Calu3 (cell line): ENCODE measurements at places on chromosomes 2 and 18.

DNA sequence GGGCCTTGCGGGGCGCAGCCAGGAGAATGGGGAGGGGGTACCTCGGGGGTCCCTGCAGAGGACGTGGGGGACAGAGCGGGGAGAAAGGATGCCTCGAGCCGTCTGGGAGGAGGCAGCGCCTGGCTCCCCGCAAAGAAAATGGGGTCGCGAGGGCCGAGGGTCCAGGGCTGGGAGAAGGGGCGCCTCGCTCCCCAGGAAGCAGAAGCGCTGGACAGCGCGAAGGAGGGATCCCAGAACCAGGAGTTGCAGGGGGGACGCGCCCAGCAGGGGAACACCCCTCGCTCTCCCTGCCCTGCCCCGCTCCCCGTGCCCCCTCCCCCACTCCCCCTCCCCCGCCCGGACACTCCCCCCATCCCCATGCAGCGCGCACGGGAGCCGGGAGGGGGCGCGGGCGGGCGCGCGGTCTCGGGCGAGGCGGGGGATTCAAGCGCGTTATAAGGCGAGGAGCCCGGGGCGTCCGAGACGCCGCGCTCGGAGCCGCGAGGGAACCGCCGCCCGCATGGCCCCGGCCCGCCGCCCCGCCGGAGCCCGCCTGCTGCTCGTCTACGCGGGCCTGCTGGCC lies at the start of gene ERFE:
Gene ERFE, plus strand, starts transcription at position 462 of the 562 bp plus-strand sequence. Its CDS starts 38 bp downstream, at position 500.
- H3K4me1 ChIP-seq = peaks cover 7% of the 10 kb centered on the region
- no peak within 1 kb of the TSS for H3K27ac ChIP-seq
- DNase-seq = peak; percentile 76
- no peaks in the 10 kb centered on the region for H3K27me3 ChIP-seq
- H3K36me3 ChIP-seq = no peaks in the 10 kb centered on the region

- H3K27me3 ChIP-seq = no peaks in the 10 kb centered on the region
- no peak overlapping the region for H3K4me3 ChIP-seq
- peaks cover 26% of the 10 kb centered on the region for H3K4me1 ChIP-seq
Observed at GRCh38 chr2:211391189-211391567, 834.8 kb downstream of the CPS1 start.

DNA sequence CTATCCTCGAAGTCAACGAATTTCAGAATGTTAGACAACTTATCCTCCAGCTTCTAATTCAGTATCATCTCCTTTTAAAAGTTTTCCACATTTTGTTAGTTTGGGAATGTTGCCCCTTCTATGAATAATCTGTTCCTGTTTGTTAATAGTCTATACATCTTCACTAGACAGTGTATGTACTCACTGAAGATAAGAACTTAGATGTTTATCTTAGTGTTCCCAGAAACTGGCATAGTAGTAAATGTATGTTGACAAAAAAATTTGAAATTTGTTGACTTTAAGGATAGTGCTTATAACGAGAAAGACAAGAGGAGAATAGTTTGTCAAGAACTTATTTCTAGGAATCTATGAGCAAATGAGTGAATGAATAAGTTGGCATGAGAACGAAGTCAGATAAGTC lies 162.0 kb upstream of the GULP1 start:
- H3K27me3 ChIP-seq = no peaks in the 10 kb centered on the region
- no peaks in the 10 kb centered on the region for H3K4me1 ChIP-seq
- H3K27ac ChIP-seq = no peak overlapping the region
- no peak for DNase-seq
- H3K4me3 ChIP-seq = no peak overlapping the region

DNA sequence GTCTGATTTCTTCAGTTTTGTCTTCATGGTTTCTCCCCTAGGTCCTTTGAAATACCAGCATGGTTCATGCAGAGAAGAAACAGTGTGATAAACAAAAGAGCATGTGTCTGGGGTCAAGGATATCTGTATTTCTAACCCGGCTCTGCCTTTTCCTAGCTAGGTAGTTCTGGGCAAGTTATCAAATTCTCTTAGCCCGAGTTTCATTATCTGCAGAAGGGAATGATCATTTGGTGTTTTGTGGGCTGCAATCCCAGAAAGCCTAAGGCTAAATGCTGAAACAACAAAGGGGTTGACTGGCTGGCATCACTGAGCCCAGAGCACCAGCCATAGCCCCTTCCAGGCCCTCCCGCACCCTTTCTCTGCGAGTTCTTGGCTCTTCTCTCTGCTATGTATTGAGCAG lies 51.7 kb upstream of the DAPL1 start:
- no peak overlapping the region for H3K4me3 ChIP-seq
- no peak for DNase-seq
- peaks cover 41% of the 10 kb centered on the region for H3K27me3 ChIP-seq
- H3K4me1 ChIP-seq = peaks cover 15% of the 10 kb centered on the region
- no peak overlapping the region for H3K27ac ChIP-seq
